ENCODE measurements at places on chromosomes 1 and 21.

GRCh38 chr1:59903141-59903754 is 23.3 kb downstream of the CYP2J2 start:
- DNase-seq: no peak

- DNase-seq: no peak
Observed at GRCh38 chr1:152871731-152872126, 6.4 kb upstream of the SMCP start.

DNA sequence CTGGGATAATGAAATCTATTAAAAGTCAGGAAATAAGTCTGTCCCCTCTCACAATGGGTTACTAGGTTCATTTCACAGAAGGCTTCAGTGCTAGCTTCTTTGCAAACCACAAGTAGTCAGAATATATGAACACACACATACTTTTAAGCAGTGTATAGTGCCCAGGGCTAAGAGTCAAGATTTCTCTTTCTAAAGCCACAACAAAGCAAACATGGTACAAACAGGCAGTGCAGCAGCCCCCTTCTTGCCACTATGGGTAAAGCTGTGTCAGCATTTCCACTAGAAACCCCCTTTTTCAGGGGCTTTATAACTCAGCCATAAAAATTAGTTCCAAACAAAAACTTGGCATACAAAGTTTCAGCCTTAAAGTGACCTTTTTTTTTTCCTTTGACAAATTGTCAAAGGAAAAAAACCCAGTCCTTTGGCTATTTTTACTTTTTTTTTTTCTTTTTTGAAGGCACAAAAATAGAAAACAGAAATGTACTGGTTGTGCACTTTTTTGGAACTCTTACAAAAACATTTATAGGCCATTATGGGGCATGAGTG is 315.4 kb downstream of the LMO4 start:
- no peak for DNase-seq

DNA sequence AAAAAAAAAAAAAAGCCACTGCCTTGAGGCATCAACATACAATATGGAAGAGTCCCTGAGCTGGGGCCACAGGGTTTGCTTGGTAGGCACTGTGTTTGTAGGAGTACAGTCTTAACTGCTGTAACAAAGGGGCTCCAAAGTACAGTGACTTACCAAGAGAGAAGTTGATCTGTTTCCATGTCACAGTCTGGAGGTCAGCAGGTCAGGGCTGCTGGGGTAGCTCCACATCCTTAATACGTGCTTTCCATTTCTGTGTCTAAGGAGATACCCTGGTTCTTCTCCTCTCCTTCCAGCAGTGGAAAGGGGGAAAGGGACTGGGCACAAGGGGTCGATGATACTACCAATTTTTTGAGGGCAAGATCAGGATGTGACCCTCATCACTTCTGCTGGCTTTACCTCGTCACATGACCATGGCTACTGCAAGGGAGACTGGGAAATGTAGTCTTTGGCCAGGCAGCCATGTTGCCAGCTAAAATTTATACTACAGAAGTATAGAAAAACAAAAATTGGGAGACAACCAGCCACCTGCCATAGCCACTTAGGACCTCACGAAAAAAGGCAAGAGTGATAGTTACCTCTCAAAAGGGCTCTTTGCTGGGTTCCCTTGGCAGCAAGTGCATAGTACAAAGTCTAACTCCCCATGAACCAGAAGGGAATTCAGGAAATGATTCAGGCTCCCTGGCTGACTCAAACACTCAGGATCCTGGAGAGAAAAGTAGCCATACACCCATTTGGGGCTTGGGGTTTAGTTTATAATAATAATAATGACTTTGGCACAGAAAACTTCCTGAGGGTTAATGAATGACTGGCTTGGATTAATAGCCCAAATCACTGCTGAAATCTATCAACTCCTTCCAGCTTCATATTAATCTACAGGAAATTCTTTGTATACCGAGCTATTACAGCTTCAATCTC is 52.7 kb upstream of the ATP5PO start:
- DNase-seq: no peak

DNA sequence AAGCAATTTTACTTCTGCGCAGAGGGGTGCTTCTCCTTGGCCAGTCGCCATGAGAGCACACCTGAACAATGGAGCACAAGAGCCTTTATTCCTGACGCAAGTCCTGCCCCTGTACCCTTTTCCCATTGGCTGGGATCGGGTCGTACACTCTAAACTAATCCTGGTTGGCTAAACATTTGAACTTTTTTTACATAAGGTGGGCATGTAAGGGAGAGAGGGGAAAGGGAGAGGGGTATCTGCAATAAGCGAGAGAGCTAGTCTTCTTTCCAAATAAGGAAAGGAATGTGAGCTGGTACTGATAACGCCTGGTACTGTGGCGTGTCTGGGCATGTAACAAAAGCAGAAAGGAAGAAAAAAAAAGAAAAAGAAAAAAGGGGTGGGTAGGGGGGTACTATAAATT is 21.8 kb downstream of the MFSD2A start:
- peak; percentile 21 for DNase-seq

- DNase-seq: no peak
Observed at GRCh38 chr1:23616292-23616824, 57.1 kb upstream of the ID3 start.

- no peak for DNase-seq
Observed at GRCh38 chr1:7732331-7732730, 38.8 kb upstream of the VAMP3 start.
